ENCODE measurements at places on chromosomes 2 and 18. TPM values are rescaled to one million over a fixed set of nuclear protein-coding genes. Genes with fewer than 3 reads are reported as not detected.

The FAM124B gene
- total RNA-seq, result 0.13 TPM

The PLA2R1 gene
- total RNA-seq, result 30.1 TPM

The CNGA3 gene
- 0.43 TPM for total RNA-seq

The CNTNAP5 gene
- total RNA-seq, result not detected

The LRRC30 gene
- total RNA-seq, result not detected

The SNRPD1 gene
- 13.7 TPM for total RNA-seq

The TACR1 gene
- total RNA-seq, result 0.11 TPM

The CXCR4 gene
- 0.13 TPM for total RNA-seq

The GAD1 gene
- under 0.01 TPM for total RNA-seq

The LRP2 gene
- total RNA-seq, result not detected

The C18orf54 gene
- 5.5 TPM for total RNA-seq

The TMBIM1 gene
- 339 TPM for total RNA-seq

The SULT1C2 gene
- 0.91 TPM for total RNA-seq

The ZNF2 gene
- total RNA-seq, result 6.7 TPM

The REG3A gene
- total RNA-seq, result not detected

The PAX8 gene
- total RNA-seq, result 0.86 TPM

The ACTG2 gene
- total RNA-seq, result 0.11 TPM

The SLC25A12 gene
- total RNA-seq, result 21.8 TPM

The VWA3B gene
- total RNA-seq, result not detected

The CHRNG gene
- total RNA-seq, result not detected

The VWC2L gene
- total RNA-seq, result not detected

The GPR155 gene
- total RNA-seq, result 5.8 TPM

The EPHA4 gene
- 24.6 TPM for total RNA-seq

The NT5DC4 gene
- total RNA-seq, result not detected

The HTR2B gene
- total RNA-seq, result 1.2 TPM

The COQ10B gene
- total RNA-seq, result 49.9 TPM

The MEP1B gene
- total RNA-seq, result not detected

The HNMT gene
- total RNA-seq, result 31.5 TPM

The LIMS3 gene
- 2.1 TPM for total RNA-seq

The NETO1 gene
- not detected for total RNA-seq

The SPAST gene
- 28.0 TPM for total RNA-seq

The ME2 gene
- 39.6 TPM for total RNA-seq

The KCNS3 gene
- 1.2 TPM for total RNA-seq

The NEU2 gene
- not detected for total RNA-seq

The PROKR1 gene
- total RNA-seq, result 0.11 TPM

The RAD51AP2 gene
- not detected for total RNA-seq

The OTX1 gene
- total RNA-seq, result not detected

The KRTCAP3 gene
- total RNA-seq, result not detected

The FHOD3 gene
- total RNA-seq, result 38.3 TPM

All from articular chondrocyte of knee joint (primary cell).